ENCODE measurements at places on chromosomes 2 and 18. TPM values are rescaled to one million over a fixed set of nuclear protein-coding genes. Genes with fewer than 3 reads are reported as not detected.

CXCR2 gene
- 0.77 TPM for polyA plus RNA-seq

IL1A gene
- polyA plus RNA-seq: 1.3 TPM

GRCh38 chr2:196586511-196586991 is 53.0 kb upstream of the CCDC150 start:
- no peak for DNase-seq

GRCh38 chr2:125312342-125312741 is 1287.3 kb downstream of the CNTNAP5 start:
- no peak for DNase-seq

- no peak for DNase-seq
Observed at GRCh38 chr2:70887550-70888246, 48.0 kb upstream of the ATP6V1B1 start.

DNA sequence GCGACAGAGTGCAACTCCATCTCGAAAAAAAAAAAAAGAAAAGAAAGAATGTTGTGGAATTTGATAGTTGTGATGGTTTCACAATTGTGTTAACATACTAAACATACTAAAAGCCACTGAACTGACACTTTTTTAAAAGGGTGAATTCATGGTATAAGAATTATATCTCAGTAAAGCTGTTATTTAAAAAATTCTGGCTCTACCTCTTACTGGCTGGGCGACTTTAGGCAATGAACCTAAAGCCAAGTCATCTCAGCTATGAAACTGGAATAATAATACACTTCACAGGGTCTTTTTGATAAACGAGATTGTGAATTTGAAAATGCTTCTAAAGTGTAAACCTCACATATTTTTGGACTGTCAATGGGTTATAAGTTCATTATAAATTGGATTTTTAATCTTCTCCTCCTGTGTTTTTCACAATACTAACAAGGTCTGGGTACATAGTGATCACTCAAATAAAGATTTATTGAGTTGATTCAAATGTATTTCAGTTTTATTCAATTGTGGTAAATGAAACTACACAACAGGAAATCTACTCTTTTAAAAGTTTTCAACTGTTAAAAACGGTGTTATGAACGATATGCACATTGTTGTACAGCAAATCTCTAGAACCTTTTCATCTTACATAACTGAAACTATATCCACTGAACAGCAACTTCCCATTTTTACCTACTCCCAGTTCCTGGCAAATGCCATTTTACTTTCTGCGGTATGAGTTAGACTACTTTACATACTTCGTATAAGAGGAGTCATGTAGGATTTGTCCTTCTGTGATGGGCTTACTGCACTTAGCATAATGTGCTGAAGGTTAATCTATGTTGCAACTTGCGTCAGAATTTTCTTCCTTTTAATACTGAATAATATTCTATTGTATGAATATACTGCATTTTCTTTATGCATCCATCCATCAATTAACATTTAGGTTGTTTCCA is 43.0 kb upstream of the GTF2A1L start:
- DNase-seq: no peak

SMC6 gene
- 7.6 TPM for polyA plus RNA-seq

DNA sequence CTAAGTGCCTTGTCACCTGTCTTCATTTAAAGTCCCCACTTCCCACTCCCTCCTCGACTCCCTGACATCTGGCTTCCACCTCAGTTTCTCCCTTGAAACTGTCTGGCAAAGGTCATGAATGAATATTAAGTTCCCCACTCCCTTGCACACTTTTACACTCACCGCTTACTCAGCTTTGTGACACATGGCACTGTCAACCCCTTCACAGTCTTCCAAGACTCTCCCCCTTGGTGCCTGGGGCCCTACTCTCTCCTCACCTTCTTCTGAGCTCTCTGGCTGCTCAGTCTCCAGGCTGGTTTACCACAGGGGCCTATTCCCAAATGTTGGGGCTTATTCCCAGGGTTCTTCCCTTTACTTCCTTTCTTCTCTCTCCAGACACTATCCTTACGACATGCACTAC is 17.9 kb upstream of the PTPN4 start:
- no peak for DNase-seq

DNA sequence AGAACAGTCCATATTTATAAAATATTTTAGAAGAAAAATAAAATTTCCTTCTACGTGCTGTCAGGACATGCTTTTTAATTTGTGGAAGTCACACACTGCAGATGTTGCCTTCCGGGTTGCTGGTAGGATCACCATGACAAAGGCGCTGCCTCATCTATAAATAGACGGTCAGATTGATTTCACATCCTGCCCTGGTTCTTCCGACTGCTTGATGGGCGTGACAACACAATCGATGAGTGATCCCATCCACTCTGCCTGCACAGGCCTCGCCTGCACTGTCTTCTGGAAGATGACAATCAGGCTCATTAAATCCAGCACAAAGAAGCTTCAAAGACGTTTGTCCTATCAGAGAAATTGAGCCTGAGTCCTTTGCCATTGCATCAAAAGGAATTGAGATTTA is 318.9 kb upstream of the TRIB2 start:
- DNase-seq: no peak

DNA sequence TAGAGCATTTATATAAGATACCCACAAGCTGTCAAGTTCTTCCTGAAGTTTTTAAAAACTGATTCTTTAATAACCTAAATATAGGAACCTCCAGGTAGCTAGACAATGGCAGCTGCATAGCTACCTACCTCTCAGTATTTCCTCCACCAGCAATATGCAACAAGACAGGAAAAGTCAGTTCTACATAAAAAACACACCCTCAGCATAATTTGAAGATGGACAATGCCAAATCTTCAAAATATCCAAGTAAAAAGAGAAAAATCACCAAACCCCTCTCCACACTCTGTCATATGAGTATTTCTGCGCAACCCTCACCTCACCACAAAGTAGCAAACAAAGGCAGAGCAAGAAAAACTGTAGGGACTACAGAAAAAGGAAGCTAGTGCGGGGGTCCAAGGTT is 51.4 kb downstream of the GTF3C3 start:
- no peak for DNase-seq

- no peak for DNase-seq
Observed at GRCh38 chr18:71597219-71597618, 946.9 kb downstream of the CBLN2 start.

MYO3B gene
- polyA plus RNA-seq: 0.44 TPM

LIMS4 gene
- 2.8 TPM for polyA plus RNA-seq

FAM110C gene
- 3.8 TPM for polyA plus RNA-seq

DIPK1C gene
- 0.22 TPM for polyA plus RNA-seq

DNA sequence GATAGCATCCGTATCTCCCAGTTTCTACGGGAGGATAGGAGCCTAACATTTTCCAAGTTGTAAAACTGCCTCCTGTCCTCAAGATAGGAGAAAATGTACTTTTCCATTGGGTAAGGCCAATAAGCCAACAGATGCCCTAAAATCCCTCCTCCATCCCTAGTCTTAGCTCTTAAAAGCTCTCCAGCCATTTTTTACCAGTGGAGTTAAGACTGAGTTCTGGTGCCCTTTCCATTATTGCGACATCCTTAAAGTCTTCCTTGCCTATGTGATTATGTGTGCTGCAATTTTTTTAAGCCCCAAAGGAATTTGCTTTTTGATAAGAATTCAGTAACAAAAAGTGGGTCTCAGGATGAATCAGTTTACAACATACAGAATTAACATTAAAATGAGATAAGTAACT is 33.0 kb downstream of the LINC00305 start:
- DNase-seq: no peak

KLHL14 gene
- 0.39 TPM for polyA plus RNA-seq

- DNase-seq: no peak
Observed at GRCh38 chr2:165253178-165253577, 14.0 kb downstream of the SCN2A start.

DNA sequence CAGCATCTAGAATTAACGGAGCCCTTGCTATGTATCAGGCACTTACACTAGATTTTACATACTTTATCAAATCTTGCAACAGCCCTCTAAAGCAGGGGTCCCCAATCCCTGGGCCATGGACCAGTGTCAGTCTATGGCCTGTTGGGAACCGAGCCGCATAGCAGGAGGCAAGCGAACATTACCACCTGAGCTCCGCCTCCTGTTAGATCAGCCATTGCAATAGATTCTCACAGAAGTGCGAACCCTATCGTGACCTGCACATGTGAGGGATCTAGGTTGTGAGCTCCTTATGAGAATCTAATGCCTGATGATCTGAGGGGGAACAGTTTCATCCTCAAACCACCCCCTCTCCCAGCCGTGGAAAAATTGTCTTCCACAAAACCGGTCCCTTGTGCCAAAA is 13.4 kb downstream of the DNAJB2 start:
- DNase-seq: no peak

- DNase-seq: no peak
Observed at GRCh38 chr2:61707984-61708852, 145.6 kb downstream of the FAM161A start.

- DNase-seq: no peak
Observed at GRCh38 chr18:22778996-22779395, 154.1 kb upstream of the RBBP8 start.

PRSS56 gene
- polyA plus RNA-seq: not detected

DNA sequence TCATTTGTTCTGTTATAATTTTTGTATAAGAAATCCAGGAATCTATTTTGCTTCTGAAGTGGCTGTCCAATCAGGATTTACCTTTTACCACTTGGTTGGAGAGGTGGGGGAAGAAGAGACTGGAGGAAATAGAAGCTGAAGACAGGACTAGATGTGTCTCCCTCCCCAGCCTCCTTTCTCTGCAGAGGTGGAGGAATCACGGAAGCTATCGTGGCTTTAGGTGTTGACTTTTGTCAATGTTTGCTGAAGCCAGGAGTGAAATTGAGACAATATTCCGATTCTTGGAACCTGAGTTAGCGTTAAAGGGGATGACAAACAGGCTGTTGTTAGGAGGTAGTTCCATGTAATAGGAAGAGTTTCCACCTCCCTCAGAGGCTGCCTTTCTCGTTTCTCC is 43.5 kb downstream of the PDCL3 start:
- no peak for DNase-seq

REG3G gene
- polyA plus RNA-seq: 0.30 TPM

ALPG gene
- polyA plus RNA-seq: not detected

- DNase-seq: no peak
Observed at GRCh38 chr18:24176727-24177416, 38.0 kb downstream of the CABYR start.

DNA sequence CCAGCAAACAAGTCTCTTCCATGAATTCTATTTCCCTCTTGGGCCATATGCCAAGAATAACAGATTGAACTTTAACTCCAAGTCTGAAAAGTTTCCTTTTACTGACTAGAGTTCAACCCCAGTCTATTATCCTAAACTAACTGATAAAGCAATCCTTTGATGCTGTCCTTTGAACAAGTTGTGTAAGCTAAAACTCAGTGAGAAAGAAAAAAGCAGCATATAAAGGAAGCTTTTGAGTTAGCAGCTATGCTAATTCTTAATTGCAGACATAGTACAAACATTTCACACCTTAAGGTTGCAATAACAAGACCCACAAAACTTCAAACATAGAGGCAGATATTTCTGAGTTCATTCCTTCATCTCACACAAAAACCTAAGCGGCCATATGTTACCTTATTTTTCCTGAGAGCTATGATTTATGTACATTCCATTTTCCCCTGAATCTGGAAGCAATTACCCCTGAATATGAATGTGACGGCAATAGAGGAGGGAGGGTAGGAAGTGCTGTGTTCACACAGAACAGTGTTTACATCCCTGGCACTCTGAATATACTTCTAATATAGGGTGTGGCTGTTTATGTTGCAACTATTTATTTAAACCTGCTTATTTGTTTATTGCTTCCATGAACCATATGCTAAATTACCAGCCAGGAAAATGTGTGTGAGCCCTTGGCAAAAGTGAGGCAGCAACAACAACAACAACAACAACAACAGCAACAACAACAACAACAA is 180.6 kb downstream of the IRS1 start:
- no peak for DNase-seq

CAPN14 gene
- polyA plus RNA-seq: 0.44 TPM

- no peak for DNase-seq
Observed at GRCh38 chr2:170582751-170583463, 132.2 kb upstream of the SP5 start.

DNA sequence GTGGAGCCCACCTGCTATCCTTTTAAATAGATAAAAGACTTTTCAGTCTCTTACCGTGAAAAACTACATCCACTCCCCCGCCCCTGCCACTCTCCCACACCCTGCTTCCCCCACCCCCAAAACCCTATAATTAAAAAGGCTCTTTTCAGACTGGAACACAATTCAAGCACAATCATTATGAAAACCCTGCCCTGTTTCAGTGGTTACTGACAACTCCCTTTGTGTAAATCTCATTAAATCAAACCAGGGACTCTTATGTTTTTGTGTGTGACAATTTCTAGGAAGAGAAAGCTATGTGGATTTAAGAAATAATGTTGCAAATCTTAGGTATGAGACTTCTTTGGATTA is 21.0 kb upstream of the ZNF532 start:
- no peak for DNase-seq

DNA sequence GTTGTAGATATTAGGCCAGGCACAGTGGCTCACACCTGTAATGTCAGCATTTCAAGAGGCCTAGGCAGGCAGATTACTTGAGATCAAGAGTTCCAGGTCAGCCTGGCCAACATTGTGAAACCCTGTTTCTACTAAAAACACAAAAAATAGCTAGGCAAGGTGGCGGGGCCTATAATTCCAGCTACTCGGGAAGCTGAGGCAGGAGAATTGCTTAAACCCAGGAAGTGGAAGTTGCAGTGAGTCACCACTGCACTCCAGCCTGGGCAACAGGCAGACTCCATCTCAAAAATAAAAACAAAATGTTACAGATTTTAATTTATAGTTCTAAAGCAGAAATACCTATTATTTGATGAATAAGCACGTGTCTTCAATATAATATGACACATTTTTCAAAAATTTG is 65.6 kb upstream of the UBXN4 start:
- no peak for DNase-seq

DNA sequence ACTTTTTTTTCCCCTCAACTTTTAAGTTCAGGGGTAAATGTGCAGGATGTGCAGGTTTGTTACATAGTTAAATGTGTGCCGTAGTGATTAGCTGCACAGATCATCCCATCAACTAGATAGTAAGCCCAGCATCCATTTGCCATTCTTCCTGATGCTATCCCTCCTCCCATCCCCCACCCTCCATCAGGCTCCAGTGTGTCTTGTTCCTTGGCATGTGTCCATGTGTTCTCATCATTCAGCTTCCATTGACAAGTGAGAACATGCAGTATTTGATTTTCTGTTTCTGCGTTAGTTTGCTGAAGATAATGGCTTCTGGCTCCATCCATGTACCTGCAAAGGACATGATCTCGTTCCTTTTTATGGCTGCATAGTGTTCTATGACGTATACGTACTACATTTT is 47.2 kb upstream of the STON1 start:
- no peak for DNase-seq

GRCh38 chr18:75723521-75724340 is 296.2 kb upstream of the SMIM21 start:
- no peak for DNase-seq

DNA sequence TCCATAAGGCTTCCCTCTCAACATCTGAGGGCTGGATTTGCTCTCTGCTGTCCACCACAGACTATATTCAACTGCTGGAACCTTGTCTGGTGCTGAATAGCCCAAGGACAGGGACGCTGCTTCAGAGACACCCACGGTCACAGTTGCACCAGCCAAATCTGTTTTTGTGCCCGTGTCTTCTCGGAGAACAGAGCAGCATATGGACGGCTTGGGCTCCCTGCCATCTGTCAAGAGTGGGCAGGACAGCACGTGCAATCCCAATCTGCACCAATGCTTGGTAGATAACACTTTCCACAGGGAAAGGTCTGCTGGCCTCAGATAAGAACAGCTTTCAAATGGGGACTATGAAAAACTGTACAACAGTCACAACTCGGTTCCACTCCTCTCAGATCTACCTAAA is 466.1 kb downstream of the TGIF1 start:
- DNase-seq: no peak

Measured in urinary bladder (tissue), 4 donors.